T follicular helper cell (primary cell): ENCODE measurements at places on chromosomes 2 and 18.
A peak's percentile ranks its signal among the peaks of the same experiment; 100 is the strongest.

GRCh38 chr2:8257502-8257901 is 424.4 kb upstream of the ID2 start:
- DNase-seq: no peak

GRCh38 chr18:49884959-49885358 is 71.6 kb upstream of the ACAA2 start:
- DNase-seq: no peak

DNA sequence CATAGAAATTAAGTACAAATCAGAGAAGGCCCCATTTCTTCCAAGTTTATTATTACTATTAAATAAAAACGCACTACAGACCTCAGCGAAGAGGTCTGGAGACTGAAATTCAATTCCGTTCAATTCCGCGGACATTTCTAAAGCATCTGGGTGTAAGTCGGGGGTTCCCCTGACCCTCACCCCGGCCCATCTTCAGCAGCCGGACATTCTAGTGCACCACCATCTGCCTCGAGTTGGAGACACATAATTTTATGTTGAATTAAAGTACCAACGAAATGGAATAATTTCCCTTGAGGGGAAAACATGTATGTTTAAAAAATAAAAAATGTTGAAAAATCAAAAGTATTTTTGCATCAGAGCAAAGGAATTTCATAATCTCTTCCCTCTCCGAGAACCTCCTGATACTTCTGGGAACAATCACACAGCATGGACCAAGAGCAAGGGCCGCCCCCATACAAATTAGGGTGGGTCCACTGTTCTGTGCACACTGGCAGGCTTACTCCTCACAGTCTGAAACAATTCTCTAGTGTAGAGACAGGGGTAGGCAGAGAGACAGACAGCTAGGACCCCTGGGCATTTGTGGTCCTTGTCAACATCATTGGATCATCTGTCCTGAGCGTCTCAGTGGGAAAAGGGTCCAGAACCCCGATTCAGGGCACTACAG is 29.3 kb downstream of the MBP start:
- no peak for DNase-seq

DNA sequence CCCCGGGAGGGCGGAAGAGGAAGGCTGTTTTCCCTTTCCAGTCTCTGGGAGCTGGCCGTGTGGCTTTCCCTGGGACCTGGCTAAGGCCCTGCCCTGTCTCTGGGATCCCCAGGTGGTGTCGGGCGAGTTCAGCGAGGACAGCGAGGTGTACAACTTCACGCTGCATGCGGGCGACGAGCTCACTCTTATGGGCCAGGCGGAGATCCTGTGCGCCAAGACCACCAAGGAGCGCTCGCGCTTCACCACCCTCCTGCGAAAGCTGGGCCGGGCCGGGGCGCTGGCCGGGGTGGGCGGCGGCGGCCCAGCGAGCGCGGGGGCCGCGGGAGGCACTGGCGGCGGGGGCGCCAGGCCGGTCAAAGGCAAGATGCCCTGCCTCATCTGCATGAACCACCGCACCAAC is 11.2 kb downstream of the GAREM2 start:
- no peak for DNase-seq

DNA sequence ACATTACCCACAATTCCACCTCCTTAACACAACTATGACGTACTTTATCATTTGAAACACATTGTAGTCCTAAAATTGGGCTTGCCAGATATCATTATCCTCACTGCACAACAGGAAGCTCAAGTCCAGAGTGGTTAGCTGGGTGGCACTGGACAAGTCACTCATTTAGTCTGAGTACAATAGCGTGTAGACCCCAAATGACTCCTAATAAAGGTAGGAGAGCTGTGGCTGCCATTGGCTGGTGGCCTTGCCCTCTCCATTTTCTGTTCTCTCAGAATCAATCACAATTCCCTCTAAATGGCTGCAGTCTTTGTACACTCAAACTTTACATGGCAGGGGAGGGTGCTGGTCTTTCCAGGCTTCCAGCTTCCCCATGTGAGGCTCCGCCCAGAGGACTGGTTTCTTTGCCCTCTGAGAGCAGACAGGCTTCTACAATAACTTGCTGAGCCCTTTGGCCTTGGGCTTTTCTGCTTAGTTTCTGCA is 11.7 kb downstream of the PSTPIP2 start:
- DNase-seq: no peak

DNA sequence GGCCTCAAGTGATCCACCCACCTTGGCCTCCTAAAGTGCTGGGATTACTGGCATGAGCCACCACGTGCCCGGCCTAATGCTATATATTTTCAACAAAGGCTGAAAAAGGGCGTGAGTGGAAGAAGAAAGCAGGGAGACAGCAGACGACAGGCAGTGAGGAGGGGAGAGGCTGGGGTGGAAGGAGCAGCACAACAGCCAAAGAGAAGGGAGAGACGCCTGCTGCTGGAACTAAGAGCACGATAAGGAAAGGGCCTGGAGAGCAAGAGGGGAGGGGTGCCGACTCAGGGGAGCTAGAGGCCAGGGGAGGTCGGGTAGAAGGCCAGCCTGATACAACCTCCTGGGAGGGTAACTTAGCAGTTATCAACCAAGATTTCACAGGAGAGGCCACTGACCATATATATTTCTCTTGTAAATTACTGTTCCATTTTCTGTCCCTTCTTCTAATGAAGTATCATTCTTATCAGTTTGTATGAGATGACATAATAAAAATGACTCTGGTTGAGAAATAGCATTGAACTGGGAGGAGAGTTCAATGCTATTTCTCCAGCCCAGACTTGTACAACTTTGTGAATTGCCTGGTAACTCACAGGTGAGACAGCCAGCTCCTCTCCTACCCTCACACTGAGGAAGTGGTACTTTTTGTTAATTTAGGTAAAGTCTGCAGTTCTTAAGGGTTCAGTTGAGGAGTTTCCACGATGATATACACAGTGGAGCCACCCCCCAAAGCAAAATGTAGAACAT is 5.8 kb upstream of the RNU4ATAC start:
- DNase-seq: no peak

GRCh38 chr2:185291035-185291647 is 447.5 kb upstream of the FSIP2 start:
- no peak for DNase-seq

GRCh38 chr2:45812011-45812500 is 160.6 kb downstream of the PRKCE start:
- no peak for DNase-seq

- DNase-seq: no peak
These were observed 250.5 kb downstream of the GLI2 start for GRCh38 chr2:120985997-120986651.

DNA sequence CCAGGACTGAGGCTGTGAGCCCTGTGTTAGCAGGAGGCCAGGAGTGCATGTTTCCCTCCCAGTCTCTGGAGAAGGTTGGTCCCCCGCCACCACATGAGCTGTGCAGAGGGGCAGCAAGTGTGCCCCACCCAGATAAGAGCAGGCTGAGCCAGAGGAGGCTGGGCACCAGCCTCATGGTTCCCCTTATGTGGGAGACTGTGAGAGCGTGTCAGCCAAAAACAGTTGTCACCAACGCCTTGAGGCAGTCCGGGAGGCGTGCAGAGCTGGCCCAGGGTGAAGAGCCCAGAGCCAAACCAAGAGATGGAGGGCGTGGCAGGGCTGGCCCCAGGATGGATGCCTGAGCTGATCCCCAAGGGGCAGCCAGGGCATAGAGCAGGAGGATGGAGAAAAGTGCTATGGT is 128.7 kb upstream of the GLI2 start:
- no peak for DNase-seq

- no peak for DNase-seq
These were observed 2.6 kb downstream of the SEC11C start for GRCh38 chr18:59142274-59142673.

DNA sequence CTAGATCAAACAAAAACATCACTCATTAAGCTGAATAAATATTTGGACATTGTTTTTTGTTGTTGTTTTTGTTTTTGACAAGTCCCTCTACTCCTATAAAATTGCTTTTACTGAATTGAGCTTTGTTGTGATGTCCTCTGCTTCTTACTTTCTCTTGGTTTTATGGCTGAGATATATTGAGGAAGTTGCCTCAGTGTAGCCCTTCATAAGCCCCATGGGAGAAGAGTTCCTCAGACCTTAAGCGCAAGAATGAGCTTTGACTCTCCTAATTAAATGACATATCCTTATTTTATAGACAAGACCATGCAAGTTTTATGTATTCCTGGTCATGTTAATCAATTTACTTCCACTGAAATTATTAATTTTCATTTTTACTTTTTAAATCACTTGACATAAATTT is 54.9 kb downstream of the CERKL start:
- DNase-seq: no peak

GRCh38 chr18:51195086-51195450 is 2.4 kb downstream of the MEX3C start:
- no peak for DNase-seq

- DNase-seq: no peak
These were observed 8.5 kb downstream of the ALKAL2 start for GRCh38 chr2:279366-279765.

GRCh38 chr2:72924353-72925240 is 7.3 kb downstream of the EMX1 start:
- no peak for DNase-seq

- DNase-seq: no peak
These were observed 128.0 kb upstream of the ALPP start for GRCh38 chr2:232250246-232251175.

DNA sequence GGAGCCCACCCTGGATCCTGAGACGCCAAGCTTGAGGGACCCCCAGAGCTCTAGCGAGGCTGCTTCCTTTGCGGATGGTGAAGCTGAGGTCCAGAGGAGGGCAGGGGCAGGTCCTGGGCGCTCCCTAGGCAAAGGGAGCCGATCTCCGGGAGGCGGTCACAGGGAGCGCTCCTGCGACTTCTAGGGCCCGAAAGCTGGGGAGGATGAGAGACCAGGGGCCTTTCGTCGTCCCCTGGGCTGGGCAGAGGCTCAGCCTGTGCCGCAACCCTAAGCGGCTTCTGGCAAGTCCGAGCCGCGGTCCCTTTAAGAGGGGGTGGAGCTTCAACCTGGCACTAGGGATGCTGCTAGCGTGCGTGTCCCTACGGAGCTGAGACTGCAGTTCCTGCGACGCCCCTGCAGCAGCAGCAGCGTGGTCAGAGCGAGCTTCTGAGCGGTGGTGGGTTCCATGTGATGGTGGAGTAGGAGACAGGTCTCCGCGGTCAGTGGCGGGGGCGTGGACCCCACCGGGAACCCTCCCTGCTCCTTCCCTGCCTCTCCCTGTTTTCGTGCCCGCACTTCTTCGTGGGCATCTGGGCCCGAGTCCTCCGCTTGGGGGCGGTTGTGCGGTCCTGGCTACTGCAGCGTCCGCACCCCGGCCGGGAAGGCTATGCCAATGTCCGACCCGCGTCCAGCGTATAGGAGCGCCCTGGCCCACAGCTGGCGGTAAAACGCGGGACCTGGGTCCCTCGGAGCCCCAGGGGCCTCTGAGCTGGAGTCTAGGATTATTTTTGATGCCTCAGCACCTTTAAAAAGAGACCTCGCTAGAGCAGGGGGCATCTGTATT is 154.6 kb downstream of the CCDC74A start:
- peak; percentile 63 for DNase-seq

- no peak for DNase-seq
These were observed 68.9 kb upstream of the THOC1 start for GRCh38 chr18:336713-337112.

DNA sequence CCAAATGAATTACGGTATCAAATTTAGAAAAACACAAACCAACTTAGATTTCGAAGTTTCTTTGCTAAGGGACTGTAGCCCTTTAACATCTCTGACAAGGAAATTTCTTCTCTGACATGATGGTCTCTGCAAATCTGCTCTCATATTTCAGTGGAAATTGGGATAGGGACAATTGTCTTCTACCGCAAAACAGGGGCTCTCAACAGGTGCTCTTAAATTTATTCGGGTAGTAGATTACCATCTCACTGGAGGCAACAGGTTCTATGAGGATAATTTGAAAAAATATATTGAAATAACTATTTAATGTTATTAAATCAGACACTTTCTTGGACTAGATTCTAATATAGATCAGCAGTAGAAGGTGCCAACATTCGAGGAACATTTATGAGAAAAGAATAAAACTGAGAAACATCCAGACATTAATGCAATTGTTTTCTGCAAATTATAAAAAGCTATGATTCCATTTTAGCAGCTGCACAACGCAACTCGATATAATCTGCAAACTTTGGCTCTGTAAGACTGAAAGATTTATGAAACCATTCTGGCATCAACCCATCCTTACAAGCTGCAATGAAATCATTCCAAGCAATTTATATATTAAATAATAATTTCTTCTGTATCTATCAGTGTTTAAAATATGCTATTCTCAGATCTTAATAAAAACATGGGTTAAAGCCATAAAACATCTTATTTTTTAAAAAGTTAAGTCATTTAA is 10.0 kb upstream of the BCL2 start:
- DNase-seq: no peak

DNA sequence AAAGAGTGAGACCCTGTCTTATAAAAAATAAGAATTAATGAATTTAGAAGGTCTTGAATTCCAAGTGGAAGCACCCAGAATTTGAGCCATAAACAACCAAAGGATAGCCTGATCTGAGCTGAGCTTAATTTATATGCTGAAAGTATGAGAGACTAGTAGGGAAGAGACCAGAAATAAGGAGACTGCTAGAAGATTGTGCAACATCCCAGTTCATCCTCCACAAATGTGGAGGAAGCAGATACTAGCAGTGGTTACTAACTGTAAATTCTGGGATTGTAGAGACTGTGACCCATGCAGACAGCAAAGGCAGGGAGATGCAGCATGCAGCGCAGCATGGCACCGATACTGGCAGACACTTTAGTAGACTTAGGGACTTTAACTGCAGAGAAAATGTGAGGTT is 1.5 kb upstream of the SULT1C2 start:
- DNase-seq: no peak

DNA sequence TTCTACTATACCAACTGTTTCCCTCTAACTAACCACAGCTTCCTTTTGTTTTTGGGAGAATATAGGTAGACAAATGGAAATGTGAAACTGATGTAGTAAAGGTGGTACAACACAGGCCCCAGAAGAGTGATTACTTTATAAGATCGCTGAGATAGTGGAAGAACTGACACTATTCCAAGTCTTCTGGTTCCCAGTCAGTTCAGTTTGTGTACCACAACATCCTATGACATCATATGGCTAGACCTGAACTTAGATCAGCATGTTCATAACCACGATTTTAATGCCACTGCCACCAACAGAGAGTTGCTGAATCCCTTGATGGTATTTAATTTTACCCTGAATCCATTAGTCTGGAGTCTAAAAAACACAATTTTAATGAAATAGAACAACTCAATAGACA is 328.9 kb downstream of the GPD2 start:
- DNase-seq: no peak

DNA sequence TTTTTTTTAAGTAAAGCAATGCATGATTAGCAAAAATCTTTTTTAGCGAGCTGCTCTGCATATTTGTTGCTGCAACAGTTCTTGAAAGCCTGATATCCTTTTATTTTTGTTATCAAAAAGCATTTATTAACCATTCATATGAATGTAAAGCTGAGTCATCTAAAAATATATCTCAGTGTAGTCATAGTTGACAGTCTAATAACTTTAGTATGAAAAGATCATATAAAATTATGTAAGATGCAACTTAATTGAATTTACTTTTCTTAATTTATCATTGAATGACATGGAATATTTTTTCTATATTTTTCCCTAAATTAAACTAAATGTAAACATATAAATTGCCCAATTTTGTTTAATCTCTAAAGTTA is 8.5 kb downstream of the UGP2 start:
- no peak for DNase-seq

GRCh38 chr18:37422596-37422995 is 143.0 kb downstream of the CELF4 start:
- DNase-seq: no peak

- DNase-seq: no peak
These were observed 158.3 kb upstream of the PIEZO2 start for GRCh38 chr18:11307716-11308115.

GRCh38 chr2:135825550-135826176 is 11.3 kb downstream of the LCT start:
- no peak for DNase-seq

GRCh38 chr2:2180446-2180845 is 150.6 kb downstream of the MYT1L start:
- DNase-seq: no peak
